ENCODE measurements at places on chromosomes 5 and 9.

GRCh38 chr9:847505-847904 lies 6.0 kb downstream of the DMRT1 start:
- DNase-seq, result no peak

GRCh38 chr5:58077416-58077815 lies 382.5 kb downstream of the PLK2 start:
- DNase-seq, result no peak

- DNase-seq, result no peak
These were observed 4.7 kb downstream of the PFDN1 start for GRCh38 chr5:140298183-140298601.

DNA sequence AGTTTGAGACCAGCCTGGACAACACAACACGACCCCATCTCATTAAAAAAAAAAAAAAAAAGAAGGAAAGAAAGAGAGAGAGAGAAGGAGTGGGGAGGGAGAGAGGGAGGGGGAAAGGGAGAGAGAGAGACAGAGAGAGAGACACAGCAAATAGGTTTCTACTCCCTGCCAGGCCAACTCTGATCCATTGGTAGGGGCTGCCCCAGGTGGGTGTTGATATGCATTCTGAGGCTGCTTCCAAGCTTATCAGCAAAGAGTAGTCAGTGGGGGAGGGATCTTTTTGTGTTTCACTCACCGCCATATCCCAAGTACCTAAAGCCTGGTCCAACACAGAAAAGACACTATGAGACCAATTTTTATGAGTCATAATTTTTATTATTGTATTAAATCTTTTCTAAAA lies 57.0 kb upstream of the SAP30L start:
- no peak for DNase-seq

DNA sequence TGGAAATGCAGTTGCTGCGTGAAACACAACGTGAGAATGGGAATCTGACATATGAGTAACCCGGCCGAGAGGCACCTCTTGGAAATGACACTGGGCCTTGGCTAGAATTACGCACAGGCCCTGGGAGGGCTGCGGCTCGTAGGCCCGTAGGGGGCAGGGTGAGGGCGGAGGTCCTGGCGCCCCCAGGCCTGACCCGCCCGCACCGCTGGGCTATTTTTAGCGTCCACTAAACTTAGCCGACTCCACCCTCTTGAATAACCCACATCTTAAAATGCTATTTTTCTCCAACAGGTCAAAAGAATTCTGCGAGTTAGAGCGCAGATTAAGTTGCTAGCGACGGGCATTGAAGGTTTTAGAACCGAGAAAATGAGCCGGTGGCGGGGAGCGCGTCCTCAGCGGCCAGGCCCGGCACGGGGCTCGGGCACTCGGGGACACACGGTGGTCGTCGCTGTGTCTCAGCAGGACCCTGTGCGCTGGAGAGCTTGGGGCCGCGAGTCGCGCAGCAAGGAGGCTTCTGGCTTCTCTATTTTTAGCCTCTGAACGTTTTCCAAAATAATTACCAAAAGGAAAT lies 168.5 kb downstream of the AUH start:
- DNase-seq, result no peak

DNA sequence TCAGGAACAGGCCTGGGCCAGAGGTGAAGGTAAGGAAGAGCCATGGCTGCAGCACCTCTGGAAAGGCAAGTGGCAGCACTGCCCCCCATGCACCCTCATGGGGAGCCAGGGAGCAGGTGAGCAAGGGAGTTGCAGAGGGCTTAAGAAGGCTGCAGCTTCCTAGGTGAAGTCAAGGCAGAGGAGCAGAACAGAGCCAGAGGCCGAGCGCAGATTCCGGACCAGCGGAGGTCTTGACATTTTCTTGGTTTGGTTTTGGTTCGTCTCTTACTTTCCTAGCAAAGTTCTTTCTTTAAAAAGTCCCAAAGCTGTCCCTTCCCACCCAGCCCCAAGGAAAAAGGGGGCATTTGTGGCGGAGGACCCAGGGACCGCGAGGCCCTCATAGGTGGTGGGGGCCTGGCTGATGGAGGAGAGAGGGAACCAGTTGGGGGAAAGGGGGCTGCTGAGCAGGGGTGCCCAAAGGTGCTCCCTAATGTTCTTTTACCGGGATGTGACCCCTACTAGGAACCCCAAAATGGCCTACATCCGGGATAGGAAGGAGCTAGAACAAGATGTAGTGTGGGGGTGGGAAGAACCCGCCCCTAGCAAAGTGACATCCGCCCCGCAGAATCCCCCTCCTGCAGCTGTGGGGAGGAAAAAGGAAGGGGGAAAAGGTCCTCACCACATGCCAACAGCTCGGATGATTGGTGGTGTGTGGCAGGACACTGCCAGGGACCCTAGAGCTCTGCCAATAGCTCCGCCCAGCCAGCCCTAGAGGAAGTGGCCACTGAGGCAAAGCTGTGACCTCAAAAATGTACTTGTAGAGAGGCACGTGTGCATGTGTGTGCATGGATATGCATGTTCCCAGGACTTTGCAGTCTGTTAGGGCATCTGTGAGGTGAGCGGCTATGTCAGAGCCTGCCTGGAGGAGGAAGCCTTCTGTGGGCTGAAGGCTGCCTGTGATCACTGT lies 914 bp upstream of the CD72 start:
- no peak for DNase-seq

Measured in NCI-H1105 (cell line).